ENCODE measurements at places on chromosomes 1 and 21.

DNA sequence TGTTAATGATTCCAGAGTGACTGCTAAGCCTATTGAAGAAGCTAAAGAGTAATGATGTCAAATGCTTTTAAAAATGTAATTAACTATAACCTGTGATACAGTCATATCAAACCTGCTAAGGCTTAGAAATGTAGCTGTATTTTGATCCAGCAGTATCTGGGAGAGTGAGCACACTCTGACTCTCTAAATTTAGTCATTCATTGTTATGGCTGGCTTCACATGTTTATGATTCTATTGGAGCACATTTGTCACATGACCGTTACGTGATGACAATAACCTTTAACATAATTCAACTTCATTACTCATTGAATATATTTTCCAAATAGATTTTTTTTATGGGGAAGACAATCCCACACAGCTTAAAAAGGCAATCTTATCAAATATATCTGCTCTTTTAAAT is 587.1 kb downstream of the LMO4 start:
- no peak for DNase-seq

DNA sequence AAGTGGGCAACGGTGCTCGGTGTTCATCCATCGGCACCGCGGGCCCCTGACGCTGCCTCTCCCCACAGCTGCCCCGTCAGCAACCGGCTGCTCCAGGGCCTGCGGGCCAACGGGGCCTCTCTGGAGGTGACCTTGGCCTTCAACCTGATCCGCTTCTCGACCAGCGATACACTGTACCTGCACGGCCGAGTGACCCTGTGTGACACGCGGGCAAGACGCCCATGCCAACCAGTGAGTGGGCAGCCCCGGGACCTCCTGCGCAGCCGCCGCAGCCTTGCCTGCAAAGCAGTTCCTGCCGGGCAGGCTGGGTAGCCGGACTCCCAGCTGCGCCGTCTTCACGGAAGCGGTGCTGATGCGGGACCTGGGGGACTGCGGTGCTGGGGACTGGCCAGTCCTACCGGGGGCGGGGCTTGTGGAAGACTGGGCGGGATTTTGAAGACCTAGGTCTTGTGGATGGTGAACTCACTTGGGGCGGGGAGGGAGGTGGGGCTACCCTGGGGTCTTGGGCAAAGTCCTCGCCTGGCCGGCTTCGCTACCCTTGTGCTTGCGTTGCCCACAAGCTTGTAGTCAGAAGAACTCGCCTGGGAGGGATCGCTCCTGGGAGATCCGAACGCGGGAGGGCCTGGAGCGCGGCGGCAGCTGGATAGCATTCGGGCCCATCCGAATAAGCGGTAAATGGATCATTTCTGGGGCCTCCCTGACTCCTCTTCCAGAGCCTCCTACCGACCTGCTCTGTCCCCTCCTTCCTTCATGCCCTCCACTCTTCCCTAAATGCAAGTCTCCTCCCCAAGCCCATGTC is 8.8 kb upstream of the CEP85 start:
- no peak for DNase-seq

DNA sequence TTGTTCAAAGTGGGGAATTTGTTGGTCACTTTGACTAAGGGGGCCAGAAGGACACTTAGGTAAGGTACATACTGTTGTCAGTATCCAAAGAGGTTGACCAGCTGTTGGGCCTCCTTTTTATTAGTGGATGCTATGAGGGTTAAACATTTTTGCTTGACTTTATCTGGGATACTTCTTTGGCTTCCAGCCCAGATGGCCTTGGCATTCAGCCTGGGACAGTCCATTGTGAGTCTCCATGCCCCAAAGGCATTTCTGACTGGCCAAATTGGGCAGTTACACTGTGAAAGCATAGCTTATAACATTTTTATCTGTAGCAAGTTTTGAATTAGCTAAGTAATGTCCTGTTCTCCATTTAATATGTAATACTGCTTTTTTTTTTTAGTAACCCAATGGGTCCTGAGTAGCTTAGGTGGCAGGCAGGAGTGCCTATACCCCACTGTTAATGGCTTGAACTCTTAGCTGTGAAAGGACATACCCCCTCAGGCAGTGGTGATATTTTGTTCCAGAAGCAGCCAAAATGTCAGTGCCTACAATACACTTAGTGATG is 35.4 kb upstream of the CD1D start:
- no peak for DNase-seq

DNA sequence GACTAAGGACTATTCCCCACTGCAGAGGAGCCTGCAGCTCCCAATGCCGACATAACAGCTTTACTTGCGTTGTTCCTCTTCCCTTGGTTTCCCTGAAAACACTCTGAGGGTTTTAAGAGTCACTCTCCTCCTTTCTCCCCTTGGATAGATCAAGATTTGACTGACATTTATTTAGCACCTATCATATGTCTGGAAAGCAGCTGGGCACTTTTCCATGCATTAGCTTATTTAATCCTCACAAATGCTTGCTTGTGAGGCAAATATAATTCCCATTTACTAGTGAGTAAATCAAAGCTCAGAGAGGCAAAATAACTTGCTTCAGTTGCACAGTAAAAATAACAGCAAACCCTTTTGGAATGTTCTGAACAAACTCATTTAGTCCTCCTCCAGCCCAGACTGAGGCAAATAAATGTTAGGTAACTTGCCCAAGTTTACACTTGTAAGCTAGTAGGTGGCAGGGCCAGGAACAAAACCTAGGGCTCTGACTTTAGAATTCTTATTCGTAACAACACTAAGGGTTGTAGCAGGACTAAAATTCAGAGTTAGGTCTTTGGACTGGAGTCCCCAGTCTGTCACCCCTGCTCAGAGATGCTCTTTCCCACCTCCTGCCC is 81.4 kb downstream of the KCND3 start:
- no peak for DNase-seq

- no peak for DNase-seq
These were observed 347.9 kb downstream of the ZP4 start for GRCh38 chr1:237542525-237543418.

DNA sequence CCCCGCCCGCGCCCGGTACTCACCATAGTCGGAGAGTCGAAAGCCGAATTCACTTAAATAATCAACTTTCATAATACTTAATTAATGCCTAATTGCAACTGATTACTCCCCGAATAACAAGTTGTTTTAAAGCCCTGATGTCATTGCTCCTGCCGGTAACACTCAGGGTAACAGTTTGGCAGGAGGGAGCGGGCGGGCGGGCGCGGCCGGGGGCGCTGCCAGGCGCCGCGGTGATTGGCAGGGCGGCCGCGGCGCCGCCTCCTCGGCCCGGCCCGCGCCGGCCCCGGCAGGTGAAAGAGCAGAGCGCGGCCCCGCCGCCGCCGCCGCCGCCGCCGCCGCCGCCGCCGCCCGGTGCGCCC is 102.2 kb downstream of the CASZ1 start:
- DNase-seq: no peak

- peak; percentile 36 for DNase-seq
These were observed 142.5 kb downstream of the C1orf94 start for GRCh38 chr1:34319218-34319617.

- no peak for DNase-seq
These were observed 209.8 kb downstream of the TPR start for GRCh38 chr1:186165303-186165702.
